ENCODE measurements at places on chromosomes 5 and 9.

DNA sequence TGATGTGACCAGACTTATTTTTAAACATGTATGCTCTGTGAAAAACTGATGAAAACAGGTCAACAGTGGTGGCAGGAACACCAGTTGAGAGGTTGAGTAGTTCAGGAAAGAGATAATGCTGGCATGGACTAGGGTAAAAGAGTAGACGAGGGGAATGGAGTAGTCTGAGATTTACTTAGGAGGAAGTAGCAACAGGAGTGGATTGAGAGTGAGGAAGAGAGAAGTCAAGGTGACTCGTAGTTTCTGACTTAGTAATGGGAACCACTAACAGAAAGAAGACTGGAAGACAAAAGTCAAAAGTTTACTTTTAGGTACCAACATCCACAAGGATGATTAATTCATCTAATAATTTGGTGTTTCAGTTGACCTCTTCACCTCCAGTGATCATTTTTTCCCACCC, 3.6 kb downstream of the SRA1 start:
- no peak for DNase-seq

DNA sequence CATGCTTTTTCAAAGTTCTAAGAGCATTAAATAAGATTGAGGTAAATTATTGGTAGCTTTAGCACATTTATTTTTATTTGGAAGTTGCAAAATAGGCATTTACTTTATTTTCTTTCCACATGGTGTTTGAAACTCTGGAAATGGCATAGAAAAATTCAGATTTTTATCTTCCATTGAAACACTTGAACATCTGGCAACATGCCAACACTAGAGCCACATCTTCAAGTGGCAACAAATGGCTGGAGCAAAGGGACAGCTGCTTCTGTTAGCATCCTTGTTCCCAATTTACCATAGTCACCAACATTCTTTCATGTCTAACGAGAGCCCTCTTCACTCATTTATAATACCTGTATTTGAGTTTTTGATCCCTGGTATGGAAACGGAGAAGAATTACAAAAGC, 539.9 kb downstream of the ZNF608 start:
- no peak for DNase-seq

DNA sequence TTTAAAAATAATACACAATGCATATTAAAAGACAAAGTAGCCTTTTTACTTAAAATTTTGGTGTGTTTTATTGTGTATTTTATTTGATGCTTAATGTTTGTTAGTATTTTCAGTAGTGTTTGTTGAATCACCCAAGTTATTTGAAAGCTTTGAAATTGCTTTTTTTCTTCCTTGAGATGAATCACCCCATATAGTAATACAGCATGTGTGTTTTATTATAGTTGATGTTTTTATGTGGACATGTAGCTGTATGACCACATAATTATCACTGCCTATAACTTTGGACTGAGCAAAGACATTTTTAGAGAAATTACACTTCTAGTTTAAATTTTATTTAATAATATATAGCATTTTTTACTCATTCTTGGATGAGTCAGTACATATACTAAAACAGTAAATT, 18.0 kb downstream of the FAM174A start:
- DNase-seq: no peak

- DNase-seq: no peak
These were observed 3.1 kb upstream of the AHRR start for GRCh38 chr5:318341-318897.

GRCh38 chr9:19375538-19375937, 4.5 kb downstream of the RPS6 start:
- DNase-seq: no peak

DNA sequence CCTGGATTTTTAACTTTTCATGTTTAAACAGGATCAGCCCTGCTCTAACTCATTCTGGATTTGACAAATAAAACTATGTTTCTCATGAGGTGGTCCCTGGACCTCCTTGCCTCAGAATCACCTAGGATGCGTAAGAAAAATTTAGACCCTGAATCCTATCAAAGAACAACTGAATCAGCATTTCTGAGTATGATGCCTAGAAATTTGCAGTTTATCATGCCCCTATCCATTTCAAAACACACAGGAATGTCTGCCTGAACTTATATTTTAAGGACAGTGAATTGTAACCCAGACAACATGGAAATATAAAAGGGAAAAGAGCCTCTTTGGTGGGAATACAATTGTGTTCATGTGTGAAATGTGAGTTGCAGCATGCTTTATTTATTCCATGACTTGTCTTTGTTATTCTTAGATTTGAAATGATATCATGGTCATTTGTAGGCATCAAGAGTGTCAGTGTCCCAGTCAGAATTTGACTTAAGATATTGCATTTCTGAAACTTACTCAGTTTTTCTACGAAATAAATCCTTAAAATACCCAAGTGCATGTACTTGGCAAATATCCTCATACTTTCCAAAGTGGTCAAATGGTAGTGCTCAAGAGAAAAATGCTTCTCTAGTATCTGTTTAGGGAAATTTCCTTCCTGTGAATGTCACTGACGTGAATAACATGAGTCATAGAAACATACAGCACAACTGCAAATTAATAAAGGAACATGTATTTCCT, 144.3 kb downstream of the GIN1 start:
- no peak for DNase-seq

DNA sequence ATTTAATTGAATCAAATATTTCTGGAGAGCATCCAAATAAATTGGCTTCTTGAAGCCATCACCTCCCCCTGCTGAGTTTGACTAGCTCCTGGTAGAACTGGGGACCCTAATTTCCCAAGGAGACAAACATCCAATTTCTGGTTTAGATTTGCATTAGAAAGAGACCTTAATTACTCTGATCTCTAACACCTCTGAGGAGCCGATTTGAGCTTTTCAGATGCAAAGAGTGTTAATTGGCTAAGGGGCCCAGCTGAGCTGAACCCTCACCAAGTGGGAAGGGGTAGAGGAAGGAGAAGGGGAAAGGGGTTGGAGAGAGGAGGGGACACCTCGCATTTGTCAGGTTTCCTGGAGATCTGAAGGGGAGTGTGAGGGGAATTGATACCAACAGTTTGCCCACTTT, 145.4 kb upstream of the SHB start:
- no peak for DNase-seq

DNA sequence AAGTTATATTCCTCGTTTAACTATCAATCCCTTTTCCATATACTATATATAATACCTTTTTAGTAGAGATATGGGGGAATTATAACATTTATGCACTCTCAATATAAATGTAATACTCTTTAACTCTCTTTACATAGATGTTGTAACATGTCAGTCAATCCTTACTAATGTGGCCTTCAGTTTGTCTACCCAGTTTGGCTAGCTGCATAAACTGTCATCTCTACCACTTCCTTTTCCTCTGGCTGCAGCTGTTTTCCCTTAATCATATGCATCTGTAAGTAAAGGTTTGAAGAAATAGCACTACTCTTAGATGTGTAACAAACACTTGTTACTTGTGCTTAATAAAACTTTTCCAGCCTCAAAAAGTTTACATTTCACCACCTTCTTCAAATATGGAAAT, 13.4 kb downstream of the ABHD17B start:
- no peak for DNase-seq

DNA sequence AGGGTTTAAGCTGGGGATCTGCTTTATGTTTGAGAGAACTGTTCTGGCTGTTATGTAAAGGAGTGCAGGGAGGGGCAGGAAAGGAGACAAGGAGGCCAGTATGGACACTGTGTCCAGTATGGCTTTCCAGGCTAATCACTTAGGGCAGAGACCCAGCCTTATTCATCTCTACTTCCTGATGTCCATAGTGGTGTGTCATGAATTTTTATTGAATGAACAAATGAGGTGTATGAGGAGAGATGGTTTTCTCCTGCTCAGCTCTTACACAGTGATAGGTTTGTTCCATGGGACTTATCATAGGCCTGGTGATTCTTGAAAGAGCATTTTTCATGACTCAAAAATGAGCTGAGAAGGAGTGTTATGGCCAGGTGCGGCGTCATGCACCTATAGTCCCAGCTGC, 20.5 kb upstream of the FGFR4 start:
- DNase-seq: no peak

GRCh38 chr5:14357851-14358250, 214.7 kb downstream of the TRIO start:
- DNase-seq: no peak

DNA sequence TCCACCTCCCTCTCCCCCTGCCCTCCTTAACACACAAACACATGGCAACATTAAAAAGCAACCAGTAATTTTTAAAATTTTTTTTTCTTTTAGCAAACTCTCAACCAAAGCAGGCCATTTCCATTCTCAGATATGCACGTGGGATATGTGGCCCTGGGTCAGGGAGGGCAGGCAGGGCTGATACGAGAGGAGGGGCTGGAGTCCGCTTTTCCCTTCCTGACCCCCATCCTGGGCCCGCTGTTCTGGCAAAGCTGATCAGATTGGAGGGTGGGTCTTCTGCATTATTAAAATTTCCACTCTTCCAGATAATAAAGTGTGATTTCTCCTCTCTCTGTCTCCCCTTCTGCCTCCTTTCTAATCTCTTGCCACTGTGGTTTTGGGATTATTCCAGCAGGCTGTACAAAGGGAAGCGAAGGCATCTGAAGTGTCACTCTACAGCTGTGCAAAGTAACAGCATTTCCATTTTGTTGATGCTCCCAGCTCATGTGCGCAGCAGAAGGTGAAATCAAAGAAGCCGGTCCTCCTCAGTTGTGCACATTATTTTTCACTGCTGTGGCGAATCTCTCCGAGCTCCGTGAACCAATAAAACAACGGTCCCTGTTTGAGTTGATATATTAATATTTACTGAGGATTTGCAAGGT, 12.0 kb downstream of the IRX1 start:
- DNase-seq: no peak

- DNase-seq: no peak
These were observed 102.8 kb downstream of the HMHB1 start for GRCh38 chr5:143914756-143915155.

GRCh38 chr9:136726631-136727191, 14.3 kb downstream of the DIPK1B start:
- DNase-seq: no peak

- no peak for DNase-seq
These were observed 545.8 kb upstream of the ARRDC3 start for GRCh38 chr5:91928754-91929521.

GRCh38 chr5:148740966-148741742, 85.3 kb upstream of the ADRB2 start:
- peak; percentile 30 for DNase-seq

DNA sequence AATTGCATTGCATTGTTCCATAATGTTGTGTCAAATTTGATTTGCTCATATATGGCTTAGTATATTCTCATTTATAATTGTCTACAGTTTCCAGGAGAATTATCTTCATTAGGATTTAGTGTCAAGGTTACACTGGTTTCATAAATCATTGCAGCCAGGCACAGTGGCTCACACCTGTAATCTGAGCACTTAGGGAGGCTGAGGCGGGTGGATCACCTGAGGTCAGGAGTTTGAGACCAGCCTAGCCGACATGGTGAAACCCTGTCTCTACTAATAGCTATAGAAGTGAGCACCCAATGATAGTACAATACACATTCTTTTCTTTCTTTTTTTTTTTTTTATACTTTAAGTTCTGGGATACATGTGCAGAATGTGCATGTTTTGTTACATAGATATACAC, 282.5 kb downstream of the KIAA0825 start:
- no peak for DNase-seq

DNA sequence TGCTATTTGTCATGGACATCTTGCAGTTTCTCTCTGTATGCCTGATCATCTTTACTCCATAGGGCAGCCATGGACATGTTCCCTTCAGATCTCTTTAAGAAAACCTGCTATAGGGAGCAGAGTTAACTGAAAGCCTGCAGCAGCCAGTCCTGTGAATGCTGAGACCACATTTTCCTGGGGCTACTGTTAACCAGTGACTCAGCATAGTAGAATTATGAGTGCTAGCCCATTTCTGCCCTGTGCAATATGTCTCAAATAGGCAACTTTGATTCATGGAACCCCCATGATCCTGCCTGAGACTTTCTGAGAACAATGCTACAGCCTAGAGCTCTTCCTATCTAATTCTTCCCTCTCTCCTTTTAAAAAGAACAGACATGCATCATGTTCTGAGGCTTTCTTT, 624.2 kb downstream of the CHSY3 start:
- DNase-seq: no peak

- no peak for DNase-seq
These were observed 41.4 kb upstream of the IL7R start for GRCh38 chr5:35815089-35815936.

- no peak for DNase-seq
These were observed 161.1 kb downstream of the EPB41L4A start for GRCh38 chr5:112257976-112258375.

- DNase-seq: no peak
These were observed 25.0 kb downstream of the PTCH1 start for GRCh38 chr9:95491543-95492320.

DNA sequence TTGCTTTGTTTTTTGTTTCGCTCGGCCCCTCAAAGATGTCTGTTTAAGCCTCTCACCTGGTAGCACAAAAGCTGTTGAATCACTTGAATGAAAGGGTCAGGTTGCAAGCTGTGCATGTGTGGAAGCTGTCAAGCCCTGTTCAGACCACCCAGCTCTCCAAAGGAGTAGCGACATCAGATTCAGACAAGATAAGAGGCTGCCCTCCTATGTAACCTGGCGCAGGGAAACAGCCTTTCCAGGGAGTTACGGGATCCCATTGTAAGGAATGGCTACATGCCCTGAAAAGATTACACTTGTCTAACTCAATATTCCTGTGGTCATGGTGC, 2.9 kb downstream of the FREM1 start:
- no peak for DNase-seq

DNA sequence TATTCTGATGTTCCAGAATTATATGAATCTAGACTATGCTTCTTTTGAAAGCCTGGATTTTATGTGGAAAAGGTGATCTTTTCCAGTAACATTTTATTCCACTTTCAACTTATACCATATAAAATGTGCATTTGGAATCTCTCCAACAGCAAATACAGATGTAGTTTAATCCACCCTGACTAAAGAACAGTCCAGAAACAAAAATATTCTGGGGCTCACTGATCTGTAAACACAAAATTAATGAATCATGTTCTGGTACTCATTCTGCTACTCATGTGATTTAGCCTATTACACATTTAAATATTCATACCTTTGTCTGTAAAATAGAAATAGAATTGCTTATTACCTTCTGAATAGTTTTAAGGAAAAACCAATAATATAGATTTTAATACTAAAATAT, 125.8 kb downstream of the ARRDC3 start:
- no peak for DNase-seq

- no peak for DNase-seq
These were observed 6.3 kb upstream of the HAPLN1 start for GRCh38 chr5:83726912-83727311.

DNA sequence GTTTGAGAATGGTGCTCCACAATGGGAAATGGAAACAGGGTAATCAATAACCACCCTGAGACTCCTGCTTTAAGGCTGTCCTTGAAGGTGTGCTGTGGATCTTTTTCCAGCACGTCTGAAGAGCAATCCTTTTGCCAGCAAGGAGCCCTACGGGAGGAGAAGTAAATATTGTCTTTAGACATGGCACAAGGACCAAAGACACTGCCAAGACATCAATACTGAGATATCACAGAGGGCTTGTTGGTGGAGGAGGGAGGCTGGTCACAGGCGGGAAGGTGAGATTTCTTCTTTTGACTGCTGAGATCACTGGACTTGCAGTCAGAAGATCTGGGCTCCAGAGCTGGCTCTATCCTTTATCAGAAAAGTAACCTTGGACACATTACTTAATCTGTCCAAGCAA, 135.0 kb upstream of the ZNF462 start:
- no peak for DNase-seq

- no peak for DNase-seq
These were observed 716 bp downstream of the HARS1 start for GRCh38 chr5:140690376-140690932.

Measured in frontal cortex (tissue), 4 donors.